ENCODE measurements at places on chromosomes 13 and 19.

- DNase-seq = no peak
These were observed 10.3 kb downstream of the ELAVL1 start for GRCh38 chr19:7994928-7995809.

DNA sequence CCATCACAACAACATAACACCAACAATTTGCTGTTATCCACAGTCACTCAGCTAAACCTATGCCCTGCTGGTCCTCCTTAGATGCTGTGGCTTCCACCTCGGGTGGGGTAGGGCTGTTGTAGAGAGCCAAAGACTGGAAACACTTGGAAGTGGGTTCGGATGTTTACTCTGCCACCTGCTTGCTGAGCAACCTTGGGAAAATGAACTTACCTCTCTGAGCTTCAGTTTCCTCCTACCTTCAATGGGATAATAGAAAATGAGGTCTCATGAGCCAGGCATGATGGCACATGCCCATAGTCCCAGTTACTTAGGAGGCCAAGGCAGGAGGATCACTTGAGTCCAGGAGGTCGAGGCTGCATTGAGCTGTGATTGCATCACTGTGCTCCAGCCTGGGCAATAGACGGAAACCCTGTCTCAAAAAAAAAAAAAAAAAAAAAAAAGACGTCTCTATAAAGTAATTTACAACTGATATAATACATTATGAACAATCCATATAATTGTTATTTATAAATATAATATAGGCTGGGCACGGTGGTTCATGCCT is 3.3 kb upstream of the SYCN start:
- DNase-seq = no peak

DNA sequence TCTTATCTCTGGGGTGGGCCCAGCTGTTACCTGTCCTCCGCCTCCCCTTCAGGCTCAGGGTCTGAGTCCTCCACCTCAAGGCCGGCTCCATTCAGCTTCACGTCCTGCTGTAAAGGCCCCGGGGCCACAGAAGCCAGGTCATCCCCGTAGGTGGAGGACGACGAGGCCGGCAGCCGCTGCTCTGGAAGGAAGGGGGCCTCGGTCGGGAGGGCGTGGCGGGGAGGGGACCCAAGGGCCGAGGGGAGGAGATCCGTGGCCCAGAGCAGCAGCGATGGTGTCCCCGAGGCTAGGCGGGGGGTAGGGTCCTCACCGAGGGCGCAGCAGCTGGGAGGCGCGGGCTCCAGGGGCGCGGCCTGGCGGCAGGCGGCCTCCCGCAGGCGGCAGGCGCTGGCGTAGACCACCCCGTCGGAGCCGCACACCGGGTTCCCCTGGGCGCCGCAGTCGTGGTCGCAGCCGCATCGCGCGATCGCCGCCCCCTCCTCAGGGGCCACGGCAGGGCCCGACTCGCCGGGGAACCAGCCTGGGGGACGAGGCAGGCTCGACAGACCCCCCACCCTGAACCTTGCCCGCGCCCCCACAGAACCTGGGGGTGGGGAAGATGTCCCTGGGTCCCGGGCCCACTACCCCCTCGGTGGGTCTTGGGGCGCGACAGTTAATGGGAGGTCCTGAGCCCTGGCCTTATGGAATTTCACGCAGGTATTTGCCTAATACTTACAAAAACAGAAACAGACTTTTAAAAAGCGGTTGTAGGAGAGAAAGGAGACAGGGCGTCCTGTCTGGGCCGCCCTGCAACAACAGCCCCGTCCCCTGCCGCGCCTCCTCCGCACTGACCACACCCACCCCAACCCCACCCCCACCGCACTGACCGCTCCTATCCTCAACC is 7.6 kb downstream of the F2RL3 start:
- DNase-seq = no peak

- no peak for DNase-seq
These were observed 7.1 kb upstream of the ZNF43 start for GRCh38 chr19:21843081-21843480.

- DNase-seq = no peak
These were observed 12.9 kb downstream of the TPP2 start for GRCh38 chr13:102609696-102610095.

DNA sequence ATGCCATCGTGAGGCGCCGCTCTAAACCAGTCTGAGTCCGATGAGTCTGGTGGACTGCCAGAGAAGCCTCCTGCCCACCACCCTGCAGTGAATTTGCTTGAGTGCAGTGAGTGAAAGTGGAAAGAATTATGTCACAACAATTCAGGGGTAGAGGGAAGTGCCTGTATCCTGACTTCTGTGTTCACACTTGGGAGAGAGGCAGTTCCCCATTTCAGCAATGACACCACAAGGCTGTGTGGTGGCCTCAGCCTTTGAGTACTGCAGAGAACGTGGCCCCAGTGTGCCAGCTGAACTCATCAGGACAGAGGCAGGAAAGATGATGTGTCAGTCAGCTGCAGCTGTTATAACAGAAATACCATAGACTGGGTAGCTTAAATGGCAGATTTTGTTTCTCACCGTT is 155.6 kb downstream of the COG6 start:
- DNase-seq = no peak

GRCh38 chr13:21837841-21838551 is 167.1 kb downstream of the FGF9 start:
- no peak for DNase-seq

DNA sequence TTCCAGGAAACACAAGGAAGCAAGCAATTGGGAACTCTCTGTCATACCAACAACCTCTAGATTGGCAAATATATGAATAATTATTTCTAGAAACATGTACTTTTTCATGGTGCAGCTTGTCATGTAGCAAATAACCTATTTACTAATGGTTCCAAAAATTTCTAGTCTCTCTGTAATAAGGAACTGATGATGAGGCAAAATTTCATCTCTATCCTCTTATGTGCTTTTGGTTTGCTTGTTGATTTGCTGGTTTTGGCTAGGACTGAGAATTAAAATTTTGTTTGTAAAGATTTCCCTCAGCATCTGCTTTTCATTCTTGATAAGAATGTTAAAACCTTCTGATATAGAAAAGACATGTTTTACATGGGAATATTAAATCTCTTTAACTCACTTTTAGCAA is 123.2 kb upstream of the UFM1 start:
- no peak for DNase-seq

DNA sequence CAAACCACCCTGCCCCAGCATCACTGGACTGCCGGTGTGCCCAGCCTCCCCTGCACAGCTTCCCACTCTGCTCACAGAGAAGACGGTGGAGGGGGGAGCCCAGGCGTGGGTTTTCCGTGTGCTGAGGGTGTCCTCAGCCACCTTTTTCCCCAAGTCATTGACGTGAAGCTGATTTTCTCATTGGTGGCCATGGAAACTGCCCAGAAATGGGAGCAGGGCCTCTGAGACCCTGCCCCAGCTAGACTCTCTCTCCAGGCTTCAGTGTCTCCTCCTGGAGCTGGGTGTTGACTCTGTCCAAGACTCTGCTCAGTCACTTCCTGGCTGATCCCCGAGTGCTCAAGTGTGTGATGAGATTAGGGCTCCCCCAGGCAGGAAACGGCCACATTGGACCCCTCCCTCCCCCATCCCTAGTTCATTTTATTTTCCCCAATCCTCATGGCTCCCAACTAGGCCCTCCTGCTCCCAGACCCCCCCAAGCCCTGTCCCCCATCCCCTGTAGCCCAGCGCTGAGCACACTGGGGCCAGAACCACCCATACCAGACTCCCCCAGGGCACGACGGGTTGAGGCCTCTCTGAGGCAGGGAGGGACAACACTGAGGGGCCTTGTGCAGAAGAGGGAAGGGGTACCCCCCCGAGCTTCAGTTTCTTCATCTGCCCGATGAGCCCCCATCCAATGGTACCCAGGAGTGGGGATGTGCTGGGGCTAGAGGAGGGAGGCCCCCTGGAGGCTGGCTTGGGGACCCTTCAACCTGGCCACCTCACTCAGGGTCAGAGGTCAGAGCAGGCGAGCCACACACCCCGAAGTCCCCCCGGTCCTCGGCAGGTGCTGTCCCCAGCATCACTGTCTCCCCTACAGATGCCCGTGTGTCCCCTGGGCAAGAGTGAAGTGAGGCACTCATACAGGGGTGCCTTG is 1.2 kb upstream of the F2RL3 start:
- no peak for DNase-seq

- DNase-seq = no peak
These were observed 55.0 kb downstream of the LRCH1 start for GRCh38 chr13:46607768-46608564.

DNA sequence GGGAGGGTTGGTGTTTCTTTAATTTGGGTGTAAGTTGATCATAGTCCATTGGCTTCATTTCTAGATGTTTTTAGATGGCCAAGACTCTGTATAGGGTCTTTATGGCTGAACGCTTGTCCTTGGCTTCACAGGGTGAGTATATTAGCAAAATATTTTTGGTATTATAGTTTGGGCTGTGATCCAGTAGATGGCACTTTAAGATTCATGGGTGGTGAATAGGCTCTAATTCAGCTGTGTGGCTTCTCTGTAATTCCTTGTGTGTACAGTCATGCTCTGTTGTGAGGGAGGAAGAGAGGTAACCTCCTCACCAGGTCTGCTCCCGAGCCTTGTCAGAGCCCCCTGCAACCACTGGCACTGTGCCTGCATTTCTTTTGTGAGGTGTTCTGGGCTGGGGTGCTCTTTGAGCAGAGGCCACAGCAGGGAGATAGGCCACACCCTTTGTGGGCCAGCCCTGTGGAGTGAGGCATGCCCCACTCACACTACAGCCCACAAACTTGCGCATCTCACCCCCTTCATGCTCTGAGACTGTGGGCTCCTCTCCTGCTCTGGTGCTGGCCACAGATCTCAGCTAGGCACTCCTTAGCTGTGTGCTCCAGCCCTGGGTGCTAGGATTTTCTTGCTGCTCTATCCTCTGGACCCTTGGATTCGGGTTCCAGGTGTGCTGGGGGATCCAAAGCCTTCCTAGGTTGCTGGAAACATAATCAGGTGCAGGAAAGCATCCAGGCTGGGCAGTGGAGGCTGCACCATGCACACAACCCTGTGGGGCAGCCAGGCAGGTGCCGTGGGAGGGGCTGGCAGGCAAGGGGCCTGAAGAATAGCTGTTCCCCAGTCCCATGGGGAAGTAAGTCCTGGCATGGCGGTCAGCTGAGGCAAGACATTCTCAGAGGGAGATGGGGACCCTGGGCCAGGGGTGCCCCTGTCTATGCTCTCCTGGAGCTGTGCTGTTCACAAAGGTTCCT is 193.9 kb downstream of the GPC5 start:
- DNase-seq = no peak

GRCh38 chr13:99774644-99775043 is 196.9 kb downstream of the ZIC5 start:
- no peak for DNase-seq

GRCh38 chr13:42594481-42595252 is 20.7 kb downstream of the TNFSF11 start:
- peak; percentile 25 for DNase-seq
